Activated naive CD8-positive, alpha-beta T cell treated with anti-CD3 and anti-CD28 coated beads for 36 hours (primary cell): ENCODE measurements at places on chromosomes 5 and 9. TPM values are rescaled to one million over a fixed set of nuclear protein-coding genes. Genes with fewer than 3 reads are reported as not detected.

DNA sequence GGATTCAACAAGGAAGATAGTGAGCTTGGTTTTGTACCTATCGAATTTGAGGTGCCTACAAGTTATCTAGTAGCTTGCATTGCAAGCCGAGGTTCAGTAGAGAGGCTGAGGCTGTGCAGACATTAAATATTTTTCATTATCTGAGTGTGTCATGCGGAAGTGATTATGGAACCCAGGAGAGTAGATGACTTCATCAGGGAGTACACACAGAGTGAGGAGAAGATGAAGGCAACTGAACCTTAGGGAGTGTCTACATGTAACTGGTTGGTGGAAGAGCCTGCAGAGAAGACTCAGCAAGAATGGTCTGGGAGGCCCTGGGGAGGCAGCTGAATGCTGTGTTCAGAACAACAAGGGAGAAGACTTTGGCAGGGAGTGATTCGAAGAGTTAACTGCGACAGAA lies 393.9 kb downstream of the ARHGEF28 start:
- DNase-seq: no peak

DNA sequence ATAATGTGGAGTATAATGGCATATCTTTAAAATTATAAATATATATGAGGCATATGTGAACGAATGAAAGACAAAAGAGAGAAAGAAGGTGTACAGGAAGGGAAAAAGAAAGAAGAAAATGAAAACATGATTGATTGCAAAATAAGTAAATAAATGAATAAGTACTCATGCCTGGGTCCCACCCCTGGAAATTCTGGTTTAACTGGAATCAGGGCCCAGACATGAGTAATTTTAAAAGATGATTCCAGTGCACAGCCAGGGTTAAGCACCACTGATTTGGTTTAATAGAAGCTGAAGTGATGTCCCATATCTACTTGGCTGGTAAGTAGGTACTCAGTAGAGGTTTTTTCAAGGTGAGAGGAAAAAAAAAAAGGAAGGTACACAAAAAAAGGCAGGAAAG lies 34.0 kb upstream of the HOMER1 start:
- DNase-seq: no peak

- DNase-seq: no peak
Observed at GRCh38 chr5:87400305-87400899, 12.3 kb downstream of the CCNH start.

GRCh38 chr5:61771062-61771461 lies 439.0 kb downstream of the ZSWIM6 start:
- no peak for DNase-seq

DNA sequence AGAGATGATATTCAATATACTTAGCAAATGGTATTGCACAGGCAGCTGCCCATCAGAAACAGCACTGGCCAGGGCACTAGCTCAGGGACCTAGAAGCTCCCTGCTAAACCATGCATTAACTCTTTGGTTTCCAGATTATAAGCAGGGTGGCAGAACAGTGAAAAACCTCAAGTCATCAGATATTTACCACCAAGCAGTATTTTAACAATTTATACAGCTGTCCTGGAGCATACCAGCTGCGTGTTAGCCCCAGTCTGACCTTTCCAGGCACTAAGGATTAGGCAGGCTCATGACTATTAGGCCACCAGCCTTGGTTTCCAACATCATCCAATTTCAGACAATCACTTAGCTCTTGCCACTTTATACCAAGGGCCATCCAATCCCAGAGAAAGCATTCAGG lies 326.5 kb downstream of the CAAP1 start:
- DNase-seq: no peak

GRCh38 chr9:88905506-88905905 lies 85.8 kb upstream of the S1PR3 start:
- no peak for DNase-seq

GRCh38 chr5:14447958-14448911 lies 133.4 kb upstream of the OTULINL start:
- no peak for DNase-seq

GRCh38 chr5:110335361-110336066 lies 391.0 kb downstream of the TMEM232 start:
- DNase-seq: no peak

- DNase-seq: no peak
Observed at GRCh38 chr9:36665921-36666431, 93.3 kb downstream of the MELK start.

DNA sequence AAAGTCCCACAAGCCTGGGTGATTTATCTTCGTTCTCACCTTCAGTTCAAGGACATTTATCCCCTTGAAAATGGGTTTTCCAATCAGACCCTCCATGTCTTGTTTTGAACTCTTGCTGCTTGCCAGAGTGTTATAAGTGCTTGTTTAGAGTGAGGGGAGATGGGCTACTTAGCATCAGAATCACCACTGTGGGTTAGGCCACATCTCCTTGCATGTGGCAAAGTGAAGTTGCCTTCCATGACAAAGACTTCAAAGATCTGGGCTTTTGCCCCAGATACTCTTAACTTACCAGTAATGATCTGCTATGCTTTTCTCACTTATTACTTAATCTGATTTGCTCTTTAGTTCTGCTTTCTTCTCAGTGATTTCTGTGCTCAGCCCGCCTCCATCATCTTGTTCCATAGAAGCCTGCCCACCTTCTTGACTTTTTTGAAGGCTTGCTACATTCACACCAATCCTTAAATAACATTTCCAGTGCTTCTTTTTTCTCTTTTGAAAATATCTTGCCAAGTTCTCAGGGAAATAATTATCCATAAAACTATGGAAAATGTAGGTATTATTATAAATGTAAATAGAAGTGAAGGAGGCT lies 39.0 kb downstream of the GPR21 start:
- no peak for DNase-seq

- no peak for DNase-seq
Observed at GRCh38 chr9:137956039-137956438, 78.5 kb downstream of the CACNA1B start.

DNA sequence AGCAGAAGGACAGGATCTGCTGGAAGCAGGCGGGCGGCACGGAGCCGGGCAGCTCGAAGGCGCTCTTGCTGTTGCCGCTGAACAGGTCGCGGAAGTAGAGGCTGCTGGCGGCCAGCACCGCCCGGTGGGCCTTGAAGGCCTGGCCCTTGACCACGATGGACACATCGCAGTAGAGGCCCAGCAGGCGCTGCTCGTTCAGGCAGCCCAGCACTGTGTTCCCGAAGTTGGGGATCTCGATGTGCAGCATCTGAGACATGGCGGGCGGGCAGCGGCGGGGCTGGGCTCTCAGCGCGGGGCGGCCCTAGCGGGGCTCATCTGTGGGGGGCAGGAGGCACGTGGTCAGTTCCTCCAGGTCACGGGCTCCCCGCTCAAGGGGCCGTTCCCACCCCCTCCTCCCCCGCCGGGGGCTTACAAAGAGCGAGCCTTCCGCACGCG lies 44.8 kb downstream of the NACC2 start:
- no peak for DNase-seq

The ARL14EPL gene
- total RNA-seq: not detected

The MEGF10 gene
- total RNA-seq: not detected

The NUTM2G gene
- total RNA-seq: not detected

The FCN1 gene
- not detected for total RNA-seq

The LRRC70 gene
- 0.34 TPM for total RNA-seq
